ENCODE measurements at places on chromosomes 3 and 15. TPM values are rescaled to one million over a fixed set of nuclear protein-coding genes. Genes with fewer than 3 reads are reported as not detected.

Gene NUP210
- polyA plus RNA-seq, result 18.3 TPM

Gene ERC2
- 1.6 TPM for polyA plus RNA-seq

Gene GOLGA6B
- not detected for polyA plus RNA-seq

Gene NPAP1
- 0.74 TPM for polyA plus RNA-seq

Gene ATP13A4
- 53.1 TPM for polyA plus RNA-seq

Gene PSTPIP1
- polyA plus RNA-seq, result 3.4 TPM

GRCh38 chr15:57708047-57708446 is 1.5 kb downstream of the POLR2M start:
- DNase-seq, result no peak

DNA sequence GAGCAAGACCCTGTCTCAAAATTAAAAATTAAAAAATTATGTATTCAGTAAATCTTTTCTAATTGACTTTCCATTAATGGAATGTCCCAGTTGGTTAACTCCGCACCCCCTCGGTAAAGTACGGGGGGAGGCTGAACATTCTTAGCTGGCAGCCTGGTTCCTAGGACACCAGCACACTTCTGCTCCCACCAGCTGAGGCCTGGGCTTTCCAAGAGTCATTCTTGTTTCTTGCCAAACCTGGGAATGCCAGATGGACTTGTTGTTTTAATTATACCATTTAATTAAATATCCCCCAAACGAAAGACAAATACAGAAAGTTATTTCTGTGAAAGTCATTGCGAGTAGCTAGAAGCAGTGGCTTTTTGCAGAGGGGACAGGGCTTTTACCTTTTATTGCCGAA is 179.4 kb downstream of the VGLL4 start:
- DNase-seq, result no peak

DNA sequence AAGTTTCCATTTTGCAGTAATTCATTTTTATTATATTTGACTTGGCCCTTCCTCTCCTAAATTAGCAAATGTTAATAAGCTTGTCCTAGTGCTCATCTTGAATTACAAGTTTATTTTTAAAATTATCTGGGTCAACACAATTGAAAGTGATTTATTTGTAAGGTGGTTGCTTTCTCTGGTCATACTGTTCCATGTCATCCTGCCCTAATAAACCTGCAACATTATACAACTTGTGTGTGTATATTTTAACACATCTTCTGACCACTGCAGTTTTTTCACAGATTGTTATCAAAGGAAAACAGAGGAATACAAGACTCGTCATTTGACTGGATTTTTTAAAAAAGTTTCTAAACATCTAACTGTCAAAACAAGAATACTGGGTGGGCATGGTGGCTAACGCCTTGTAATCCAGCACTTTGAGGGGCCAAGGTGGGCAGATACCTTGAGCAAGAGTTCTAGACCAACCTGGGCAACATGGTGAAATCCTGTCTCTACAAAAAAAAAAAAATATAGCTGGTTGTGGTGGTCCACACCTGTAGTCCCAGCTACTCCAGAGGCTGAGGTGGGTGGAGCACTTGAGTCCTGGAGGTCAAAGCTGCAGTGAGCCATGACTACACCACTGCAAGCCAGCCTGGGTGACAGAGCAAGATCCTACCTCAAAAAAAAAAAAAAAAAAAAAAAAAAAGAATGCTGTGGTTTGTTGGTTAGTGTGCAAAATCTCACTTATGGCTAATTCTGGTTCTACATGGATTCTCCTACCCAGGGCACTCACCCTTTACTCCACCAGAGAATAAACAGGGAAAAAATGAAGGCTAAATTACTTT is 5.0 kb upstream of the LRRFIP2 start:
- DNase-seq, result no peak

DNA sequence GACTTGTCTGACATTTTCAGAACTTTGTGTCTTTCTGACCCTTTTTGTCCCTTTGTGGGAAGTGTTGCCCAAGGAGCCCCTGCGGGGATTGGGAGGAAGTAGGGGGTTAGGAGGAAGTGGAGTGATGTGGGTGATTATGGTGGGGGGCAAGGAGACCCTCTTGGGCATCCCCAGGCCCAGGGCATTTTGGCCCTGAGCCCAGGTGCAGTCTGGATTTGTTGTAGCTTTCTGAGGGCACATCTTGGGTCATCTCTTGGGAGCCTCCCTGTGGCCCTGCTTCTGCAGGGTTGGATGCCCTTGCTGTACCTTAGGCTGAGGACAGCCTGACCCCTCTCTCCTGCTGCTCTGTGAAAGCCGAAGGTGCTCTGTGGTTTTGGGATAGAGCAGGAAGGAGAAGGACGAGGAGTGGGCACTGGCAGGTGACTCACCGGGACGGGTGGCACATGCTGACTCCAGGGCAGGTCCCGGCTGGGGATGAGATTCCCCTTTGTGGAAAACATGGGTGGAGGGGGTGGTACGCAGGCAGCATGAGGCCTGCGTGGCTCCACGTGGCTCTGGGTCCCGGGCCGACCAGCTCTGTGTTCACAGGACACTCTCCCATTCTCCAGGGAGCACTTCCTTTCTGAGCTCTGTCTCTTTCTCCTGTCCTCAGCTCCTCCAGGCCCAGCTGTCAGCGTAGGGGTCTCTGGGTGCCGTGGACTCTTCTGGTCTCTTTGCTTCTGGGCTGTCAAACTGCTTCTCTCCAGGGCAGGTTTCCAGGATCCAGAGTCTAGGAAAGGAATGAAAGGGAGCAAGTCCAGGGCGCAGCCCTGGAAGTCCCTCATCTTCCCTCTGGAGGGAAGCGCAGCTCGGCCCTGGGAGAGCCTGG is 11.8 kb downstream of the CD276 start:
- DNase-seq, result no peak

DNA sequence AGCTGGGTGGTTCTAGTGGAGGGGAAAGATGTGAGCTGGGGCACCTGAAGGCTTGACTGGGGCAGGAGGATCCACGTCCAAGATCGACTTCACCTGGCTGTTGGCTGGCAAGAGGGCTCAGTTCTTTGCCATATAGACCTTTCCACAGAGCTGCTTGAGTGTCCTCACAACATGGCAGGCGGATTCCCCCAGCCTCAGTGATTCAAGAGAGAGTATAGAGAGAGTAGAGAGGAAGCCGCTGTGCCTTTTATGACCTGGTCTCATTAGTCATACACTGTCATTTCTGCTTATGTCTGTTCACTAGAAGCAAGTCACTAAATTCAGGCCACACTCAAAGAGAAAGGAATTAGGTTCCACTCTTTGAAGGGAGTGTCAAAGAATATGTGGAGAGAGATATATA is 101.6 kb downstream of the APBA2 start:
- DNase-seq, result no peak

DNA sequence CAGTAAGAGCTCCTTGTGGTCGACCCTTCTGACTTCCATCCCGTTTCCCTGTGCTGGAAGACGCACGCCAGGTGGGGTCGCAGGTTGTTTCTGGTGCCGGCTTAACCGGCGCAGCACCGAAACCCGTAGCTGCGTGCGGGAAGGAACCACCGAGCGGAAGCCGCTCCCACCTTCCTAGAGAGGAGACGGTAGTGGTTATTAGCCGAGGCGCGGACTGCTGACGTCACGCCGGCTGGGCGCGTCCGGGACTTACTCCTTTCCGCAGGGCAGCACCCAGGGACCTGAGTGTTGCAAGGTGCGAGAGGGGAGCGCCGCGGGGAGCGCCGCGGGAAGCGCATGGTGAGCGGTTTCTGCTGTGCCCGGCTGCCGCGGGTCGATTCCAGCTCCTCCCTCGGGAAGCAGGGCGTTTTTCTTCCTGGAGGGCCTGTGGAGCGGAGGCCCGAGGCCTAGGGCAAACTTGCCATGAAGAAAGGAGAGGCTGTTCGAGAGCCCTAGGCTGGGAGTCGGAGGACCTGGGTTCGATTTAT is at the start of gene ZNF501:
ZNF501 (plus strand) TSS at position 252 of the 527 bp plus-strand sequence. CDS start 4,787 bp downstream, outside the sequence.
- DNase-seq, result peak; percentile 95

DNA sequence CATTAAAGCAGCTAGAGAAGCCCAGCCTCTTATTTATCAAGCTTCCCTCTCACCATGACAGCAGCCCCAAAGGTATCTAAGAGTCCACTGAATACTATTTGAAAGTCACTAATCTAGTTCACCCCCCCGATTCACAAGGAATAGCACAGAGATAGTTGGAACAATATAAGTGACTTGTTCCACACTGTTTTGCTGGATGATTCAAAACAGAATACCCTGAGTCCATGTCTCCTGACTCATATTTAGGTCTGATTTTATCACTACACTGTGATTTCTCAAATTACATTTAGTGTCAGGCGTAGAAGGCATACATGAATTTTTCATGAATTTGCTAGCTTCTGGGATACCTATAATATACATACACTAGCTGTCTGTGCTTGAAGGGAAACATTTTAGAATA is 18.7 kb upstream of the EOGT start:
- no peak for DNase-seq

DNA sequence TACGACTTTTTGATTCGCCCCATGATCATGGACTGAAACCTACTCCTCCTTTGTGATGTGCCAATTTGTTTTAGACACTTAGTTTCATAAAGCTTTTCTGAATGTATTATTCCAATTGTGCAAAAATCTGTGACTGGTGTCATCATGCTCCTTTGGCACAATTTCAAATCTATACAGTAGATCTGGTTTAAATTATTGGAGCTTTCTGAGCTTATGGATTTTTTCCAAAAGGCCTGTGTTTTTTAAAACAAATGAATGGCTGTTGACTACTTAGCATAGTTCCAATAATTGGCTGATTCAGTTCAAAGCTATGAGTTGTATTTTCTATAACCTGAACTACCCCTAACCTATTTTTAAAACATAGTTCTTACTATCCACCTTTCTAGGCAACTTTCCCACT is 282.7 kb downstream of the CNTN3 start:
- DNase-seq, result no peak
